CD4-positive, alpha-beta T cell (primary cell): ENCODE measurements at places on chromosomes 7 and 10.
A peak's percentile ranks its signal among the peaks of the same experiment; 100 is the strongest.

DNA sequence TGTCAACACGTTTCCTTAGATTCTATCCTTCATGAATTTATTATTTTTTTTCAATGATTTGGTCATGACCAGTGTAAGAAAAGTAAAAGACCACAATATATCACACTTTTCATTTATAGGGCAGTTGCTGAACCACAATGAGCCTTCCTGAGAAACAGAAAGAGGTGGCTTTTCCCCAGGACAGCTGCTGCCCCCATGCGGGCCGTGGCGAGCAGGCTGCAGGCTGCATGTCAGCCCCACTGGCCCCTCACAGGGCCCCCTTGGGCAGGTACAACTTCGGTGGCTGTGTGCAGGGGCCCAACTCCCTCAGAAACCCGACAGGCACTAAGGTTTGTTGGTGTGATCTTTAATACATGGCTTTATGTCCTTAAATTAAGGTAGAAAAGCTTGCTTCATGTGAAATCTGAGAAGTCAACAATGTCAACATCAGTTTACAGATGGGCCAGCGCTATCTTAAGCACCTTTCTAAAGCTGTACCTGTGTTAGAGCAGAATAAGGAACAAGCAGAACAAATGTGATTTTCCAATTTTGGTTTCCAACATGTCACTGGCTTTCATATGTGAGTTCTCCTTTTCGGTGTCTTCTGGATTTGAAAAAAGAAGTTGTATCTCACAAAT lies 10.6 kb downstream of the BEND7 start:
- no peak for DNase-seq

- no peak for DNase-seq
These were observed 437.3 kb downstream of the CCSER2 start for GRCh38 chr10:84765656-84766055.

- no peak for DNase-seq
These were observed 115.4 kb upstream of the PRKCQ start for GRCh38 chr10:6695519-6695918.

GRCh38 chr7:8549046-8549445 lies 115.6 kb downstream of the NXPH1 start:
- no peak for DNase-seq

DNA sequence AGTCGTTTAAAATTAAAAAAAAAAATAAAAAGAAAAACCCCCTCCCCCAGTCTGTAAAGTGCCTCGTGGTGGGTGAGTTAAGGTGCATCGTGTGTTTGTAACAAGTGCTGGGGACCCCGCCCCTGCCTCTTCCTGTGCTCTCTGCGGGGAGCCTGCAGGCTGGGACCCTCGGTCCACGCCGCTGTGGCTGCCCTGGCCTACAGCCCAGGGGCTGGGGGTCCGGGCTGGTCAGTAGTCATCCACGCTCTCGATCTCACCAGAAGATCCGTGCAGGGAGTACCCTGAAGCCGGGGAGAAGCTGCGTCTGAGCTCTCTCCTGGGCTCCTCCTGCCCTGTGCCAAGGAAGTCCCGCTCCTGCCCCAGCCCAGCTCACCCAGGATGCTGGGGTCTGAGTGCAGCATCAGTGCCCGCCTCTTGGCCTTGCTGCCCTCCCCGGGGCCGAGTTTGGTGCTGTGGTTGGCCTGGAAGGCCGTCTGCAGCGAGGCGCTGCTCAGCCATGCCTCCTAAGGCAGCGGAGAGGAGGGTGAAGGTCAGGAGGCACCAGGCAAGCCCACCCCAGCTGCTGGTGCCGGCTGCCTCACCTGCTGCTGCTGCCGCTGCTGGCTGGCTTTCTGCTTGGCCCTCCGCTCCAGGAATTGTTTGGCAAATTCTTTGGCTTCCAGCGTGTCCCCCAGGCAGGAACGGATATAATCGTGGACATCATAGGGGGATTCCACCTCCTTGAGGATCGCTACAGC lies 8.1 kb downstream of the GNB2 start:
- no peak for DNase-seq

DNA sequence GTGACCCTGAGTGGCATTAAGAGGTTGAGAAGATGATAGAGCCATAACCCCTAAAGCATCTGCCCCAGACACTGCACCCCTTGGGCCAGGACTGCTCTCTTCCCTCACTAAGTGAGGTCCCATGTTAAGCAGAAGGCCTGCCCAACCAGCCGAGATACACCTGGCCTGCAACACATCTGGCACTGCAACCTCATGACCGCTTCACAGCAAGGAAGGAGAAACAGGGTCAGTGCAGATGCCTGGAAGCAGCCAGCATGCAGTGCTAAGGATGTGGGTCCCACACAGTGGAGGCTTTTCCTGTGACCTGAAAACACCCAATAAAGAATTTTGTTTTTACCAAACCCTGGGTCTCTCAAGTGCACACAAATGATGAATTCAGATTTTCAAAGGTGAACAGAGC lies 7.4 kb downstream of the NOD1 start:
- DNase-seq: no peak

- DNase-seq: no peak
These were observed 60.8 kb downstream of the MDH2 start for GRCh38 chr7:76108540-76109233.

DNA sequence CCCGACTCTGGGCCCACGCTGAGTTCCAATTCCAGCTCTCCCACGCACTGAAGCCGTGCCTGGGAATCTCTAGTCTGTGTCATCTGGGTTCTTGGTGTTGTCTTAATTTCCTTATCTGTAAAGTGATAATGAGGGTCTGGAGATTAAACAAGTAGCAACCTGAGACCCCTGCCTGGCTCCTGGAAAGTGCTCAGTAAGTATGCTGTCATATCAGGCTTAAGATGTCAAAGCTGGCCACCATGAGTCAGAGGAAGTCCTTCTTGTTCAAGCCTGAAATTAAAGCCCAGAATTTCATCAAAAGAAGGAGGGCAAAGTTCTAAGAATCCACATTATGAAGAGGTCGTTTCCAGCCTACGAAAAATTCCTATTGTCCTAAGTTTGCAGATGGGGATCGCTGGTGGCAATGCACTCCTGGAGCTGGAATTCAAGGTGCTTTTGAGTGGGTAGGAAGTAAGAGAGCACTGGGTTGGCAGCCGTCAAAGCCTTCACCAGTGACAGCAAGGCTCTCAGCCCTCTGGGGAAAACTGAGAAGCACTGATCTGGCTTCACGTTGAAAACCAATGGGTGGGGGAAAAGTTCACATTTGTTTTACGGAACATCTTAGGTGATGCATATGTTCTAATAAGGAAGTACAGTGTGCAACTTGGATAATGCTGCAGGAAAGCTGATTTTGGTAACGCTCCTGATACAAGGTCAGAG lies 50.3 kb upstream of the NCAPG2 start:
- no peak for DNase-seq

GRCh38 chr7:97357459-97357858 lies 240.0 kb downstream of the SDHAF3 start:
- DNase-seq: no peak

DNA sequence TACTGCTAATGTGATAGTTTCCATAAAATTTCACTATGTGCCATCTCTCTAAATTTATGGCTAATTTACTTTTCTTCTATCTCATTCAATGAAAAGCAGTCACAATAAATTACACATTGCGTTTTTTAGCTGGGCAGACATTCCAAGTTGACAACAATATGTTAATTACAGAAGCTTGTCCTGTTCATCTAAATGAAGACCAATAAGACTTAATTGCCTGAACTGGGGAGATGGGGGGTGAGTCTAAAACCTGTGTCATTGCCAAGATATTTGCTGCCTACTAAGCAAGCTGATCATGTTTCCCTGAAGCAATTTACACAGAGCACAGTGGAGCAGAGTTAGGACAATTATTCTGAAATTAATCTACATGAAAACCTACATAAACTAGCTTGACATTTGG lies 89.3 kb upstream of the ADRB1 start:
- no peak for DNase-seq

- no peak for DNase-seq
These were observed 103.3 kb downstream of the GRB10 start for GRCh38 chr7:50679218-50680007.

GRCh38 chr10:124602646-124603365 lies 141.2 kb downstream of the LHPP start:
- no peak for DNase-seq

- no peak for DNase-seq
These were observed 4.3 kb upstream of the CXCL12 start for GRCh38 chr10:44389150-44389549.

DNA sequence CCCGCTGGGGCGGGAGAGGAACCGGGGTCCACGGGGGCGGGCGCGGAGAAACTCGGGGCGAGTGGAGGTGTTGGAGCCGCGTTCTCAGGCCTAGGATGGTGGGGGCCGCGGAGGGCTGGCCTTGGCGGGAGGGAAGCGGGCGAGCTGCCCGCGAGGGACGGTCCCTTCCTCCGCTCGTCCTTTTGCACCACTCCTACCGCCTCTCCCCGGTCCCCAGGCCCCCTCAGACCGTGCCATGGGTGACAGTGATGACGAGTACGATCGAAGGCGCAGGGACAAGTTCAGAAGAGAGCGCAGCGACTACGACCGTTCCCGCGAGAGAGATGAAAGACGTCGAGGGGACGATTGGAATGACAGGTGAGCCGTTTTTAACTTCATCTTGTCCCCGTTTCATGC lies 451 bp downstream of the SRRT start:
- DNase-seq: peak; percentile 65

DNA sequence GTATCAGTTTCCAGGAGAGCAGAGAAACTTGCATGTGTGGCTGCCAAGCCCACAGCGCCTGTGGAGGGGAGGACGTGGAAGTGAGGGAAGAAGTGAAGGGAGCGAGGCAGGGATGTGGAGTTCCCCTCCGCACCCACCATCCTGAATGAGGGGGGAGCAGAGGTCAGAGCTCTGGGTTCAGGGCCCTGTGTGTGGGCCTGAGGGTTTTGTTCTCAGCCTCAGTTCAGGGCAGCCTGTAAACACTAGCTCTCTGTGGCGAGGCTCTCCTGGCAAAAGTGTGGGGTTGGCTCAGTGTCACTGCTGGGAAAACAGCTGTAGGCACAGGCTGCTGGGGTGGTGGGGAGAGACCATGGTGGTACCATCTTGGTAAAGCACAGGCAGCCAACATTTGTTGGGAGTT lies 108.4 kb downstream of the C10orf105 start:
- no peak for DNase-seq

- no peak for DNase-seq
These were observed 5.5 kb upstream of the BLNK start for GRCh38 chr10:96276831-96277230.

DNA sequence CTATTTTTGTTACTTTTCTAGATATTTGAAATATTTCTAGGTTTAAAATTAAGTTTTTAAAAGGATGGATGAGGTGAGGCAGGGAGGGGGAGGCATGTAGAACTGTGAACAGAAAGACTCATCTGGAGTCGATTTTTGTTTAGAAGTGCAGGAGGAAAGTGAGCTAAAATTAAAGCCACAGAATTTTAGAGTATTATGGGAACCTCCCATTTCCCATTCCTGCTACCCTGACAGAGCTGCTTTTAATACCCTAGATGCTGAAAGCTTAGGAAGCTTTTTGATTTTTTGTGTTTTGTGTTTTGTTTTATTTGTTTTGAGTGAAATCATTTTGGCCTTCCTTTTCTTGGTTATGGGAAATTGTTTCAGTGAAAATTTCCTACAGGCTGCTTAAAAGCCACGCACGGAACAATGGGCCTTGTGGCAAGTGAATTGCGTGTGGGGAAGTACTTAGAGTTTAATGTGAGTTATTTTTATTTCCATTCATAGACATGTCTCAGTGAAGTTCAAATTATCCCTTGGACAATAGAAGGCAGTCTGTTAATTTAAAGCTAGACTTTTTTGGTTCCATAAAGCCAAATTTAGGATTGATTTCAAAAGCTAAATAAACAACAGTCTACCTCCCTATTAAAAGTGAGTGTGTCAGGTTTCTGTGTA lies 102.0 kb upstream of the HDAC9 start:
- no peak for DNase-seq

- no peak for DNase-seq
These were observed 158.0 kb upstream of the NPVF start for GRCh38 chr7:25386311-25386744.

- DNase-seq: no peak
These were observed 15.0 kb upstream of the ZFAND2A start for GRCh38 chr7:1174881-1175596.

GRCh38 chr7:96486681-96487080 lies 164.8 kb upstream of the SLC25A13 start:
- no peak for DNase-seq

DNA sequence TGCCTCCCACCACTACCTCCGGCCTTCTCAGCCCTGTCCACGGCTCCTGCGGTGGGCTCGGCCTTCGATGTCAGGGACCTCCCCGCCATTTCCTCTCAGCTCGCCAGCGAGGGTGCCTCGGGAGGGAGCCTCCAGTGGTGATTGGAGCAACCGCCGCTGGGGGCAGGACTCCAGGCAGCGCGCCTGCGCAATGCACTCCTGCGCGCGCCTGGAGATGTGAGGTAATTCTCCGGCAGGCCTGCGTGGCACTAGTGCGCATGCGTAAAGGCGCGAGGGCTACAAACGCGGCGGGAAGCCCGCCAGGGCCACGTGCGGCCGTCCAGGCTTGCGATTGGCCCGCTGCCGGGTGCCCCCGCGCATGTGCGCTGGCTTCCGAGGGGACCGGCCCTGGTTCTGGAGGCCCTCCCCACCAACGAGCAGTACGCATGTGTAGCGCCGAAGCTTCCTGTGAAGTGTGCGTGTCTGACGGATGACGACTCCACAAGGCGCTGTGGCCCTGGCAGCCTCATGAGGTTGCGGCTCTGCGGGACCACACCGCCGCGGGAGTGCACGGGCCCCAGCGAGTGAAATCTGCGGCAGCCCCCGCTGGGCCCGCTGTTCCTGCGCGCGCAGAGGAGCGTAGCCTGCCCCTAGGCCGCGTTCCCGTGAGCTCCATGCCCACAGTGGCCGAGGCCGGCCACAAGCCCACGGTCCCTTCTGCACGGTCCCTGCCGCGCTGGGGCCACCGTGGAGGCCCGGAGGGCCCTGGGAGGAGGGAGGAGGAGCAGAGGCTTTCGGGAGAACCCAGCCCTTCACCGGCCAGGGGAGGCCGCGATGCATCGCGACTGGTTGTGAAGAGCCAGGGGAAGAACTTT lies at the start of gene SYCE1:
TSS of gene SYCE1 (minus strand) at position 143 of the 854 bp plus-strand sequence. CDS start at position 89, 54 bp downstream.
- DNase-seq: no peak
